Activated CD4-positive, alpha-beta T cell treated with anti-CD3 and anti-CD28 coated beads, Interleukin-2, amount 50 U/mL, for 24 hours (primary cell): ENCODE measurements at places on chromosomes 12 and 14.
A peak's percentile ranks its signal among the peaks of the same experiment; 100 is the strongest.

DNA sequence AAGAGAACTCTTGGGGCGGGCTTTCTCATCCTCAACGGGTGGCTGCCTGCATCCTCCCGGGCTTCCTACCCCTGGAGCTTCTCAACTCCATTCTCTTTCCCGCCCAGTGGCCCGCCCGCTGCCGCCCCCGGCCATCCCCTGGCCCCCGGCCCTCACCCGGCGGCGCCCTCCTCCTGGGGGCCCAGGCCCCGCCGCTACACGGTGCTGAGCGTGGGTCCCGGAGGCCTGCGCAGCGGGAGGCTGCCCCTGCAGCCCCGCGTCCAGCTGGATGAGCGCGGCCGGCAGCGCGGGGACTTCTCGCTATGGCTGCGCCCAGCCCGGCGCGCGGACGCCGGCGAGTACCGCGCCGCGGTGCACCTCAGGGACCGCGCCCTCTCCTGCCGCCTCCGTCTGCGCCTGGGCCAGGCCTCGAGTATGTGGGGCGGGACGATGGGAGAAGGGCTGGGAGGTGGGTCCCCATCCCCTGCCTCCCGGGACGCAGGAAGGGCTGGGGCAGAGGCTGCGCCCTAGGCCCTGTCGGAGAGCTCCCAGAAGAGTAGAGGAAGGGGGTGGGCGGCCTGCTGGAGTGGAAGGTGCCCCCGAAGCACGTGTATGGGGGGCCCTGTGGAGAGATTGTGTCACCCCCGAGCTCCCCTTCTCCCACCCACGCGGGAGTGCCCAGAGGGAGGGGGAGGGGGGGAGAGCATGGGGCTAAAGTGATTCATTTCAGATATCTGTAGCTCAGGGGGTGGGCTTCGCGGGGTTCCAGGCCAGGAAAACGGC lies 1.5 kb downstream of the LAG3 start:
- DNase-seq: no peak

GRCh38 chr12:24393071-24393470 lies 443.6 kb upstream of the SOX5 start:
- DNase-seq: no peak

DNA sequence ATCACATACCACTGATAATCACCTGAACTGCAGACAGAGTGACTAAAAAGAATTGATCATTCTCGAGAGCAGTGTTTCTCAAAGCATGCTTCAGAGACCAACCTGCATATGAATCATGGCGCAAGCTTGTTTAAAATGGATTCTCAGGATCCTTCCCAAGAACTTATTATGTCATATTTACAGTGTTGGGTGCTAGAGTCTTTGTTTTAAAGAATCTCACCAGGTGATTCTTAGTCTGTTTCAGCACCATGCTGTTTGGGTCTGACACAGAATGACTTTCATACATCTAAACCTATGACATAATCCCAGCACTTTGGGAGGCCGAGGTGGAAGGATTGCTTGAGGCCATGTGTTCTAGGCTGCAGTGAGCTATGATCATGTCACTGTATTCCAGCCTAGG lies 31.3 kb upstream of the SSPN start:
- DNase-seq: no peak

DNA sequence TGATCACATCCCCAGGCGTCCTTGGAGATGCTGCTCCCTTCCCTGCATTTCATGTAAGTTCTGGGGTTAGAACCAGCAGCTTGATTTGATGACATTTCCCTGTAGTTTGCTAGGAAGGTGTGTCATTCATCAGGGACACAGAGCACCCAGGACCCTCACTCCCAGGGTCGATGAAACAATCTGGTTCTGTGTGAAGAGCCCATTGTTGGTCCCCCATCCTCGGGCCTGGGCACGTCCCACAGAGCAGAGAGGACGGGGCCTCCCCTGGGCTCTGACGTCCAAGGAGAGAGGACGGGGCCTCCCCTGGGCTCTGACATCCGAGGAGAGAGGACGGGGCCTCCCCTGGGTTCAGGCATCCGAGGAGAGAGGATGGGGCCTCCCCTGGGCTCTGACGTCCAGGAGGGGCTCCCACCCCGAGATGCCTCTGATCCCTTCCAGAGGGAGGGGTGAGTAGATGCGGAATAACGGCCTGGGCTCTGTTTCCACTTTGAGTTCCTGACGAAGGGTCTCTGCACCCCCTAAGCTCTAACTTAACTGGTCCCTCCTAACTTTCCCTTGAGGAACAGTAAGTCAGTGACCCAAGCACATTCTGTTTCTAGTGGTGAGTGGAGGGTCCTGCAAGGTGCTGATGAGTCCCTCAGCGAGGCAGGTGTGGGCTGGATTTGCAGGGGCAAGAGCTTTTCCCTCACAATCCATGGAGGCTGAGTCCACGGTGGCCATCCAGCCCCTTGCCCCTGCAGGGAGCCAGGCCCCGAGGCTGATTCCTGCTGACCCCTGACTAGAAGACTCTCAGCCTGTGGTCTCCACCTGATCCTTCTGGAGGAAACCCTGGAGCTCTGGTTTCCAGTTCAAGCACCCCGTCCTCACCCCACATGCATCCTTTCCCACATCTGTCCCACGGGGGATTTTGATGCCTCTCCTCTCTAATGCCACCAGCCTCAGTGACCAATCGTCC lies 35.5 kb upstream of the SFSWAP start:
- DNase-seq: no peak

DNA sequence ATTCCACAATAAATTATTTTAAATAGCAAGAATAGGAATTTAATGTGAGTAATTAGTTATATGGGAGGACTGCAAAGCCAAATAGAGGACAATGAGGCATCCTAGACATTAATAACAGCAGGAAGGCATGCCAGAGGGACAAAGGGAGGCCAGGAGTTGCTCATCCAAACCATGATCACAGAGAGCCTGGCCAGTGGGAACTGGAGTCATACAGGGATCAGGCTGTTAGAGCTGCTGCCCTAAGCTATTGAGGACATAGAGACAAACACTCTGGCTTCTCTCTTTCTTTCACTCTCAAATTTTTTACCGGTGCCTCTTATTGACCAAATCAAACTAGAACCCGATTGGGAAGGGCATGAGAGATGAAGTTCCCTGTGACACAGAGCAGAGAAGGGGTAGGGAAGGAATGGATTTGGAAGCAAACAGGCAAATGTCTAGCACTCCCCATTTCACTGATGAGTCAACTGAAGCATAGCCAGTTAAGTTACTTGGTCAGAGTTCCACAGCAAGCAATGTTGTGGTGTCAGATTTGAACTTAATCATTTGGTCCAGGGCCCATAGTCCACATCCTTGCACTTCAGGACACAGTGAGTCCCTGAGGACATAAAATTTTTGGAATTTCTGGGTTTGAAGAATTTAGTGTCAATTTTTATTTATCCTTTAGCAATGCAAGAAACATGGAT lies 17.9 kb upstream of the CFAP54 start:
- no peak for DNase-seq

- DNase-seq: no peak
Measured at GRCh38 chr12:104309446-104309993, 6.0 kb downstream of the EID3 start.

DNA sequence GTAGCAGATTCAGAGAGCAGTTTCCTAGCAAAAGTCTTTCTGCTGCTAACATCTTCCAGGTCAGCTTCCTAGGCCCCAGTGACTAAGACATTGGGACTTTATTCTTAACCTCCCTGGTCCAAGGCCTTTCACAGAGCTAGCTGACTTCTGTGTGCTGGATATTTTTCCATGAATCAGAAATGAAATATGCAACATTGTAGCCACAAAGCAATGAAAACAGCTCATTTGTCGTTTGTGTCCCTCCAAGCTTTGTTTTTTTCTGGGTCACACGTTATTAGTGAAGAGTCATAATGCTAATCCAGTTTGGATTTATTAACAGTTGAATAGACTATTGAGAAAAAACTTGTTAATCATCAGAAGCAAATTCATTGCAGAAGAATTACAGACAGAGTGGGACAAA lies 82.4 kb downstream of the ARF6 start:
- no peak for DNase-seq

GRCh38 chr12:68641138-68641537 lies 30.4 kb downstream of the RAP1B start:
- DNase-seq: peak; percentile 65

GRCh38 chr12:9851050-9851449 lies 18.1 kb downstream of the CLEC2B start:
- DNase-seq: no peak

DNA sequence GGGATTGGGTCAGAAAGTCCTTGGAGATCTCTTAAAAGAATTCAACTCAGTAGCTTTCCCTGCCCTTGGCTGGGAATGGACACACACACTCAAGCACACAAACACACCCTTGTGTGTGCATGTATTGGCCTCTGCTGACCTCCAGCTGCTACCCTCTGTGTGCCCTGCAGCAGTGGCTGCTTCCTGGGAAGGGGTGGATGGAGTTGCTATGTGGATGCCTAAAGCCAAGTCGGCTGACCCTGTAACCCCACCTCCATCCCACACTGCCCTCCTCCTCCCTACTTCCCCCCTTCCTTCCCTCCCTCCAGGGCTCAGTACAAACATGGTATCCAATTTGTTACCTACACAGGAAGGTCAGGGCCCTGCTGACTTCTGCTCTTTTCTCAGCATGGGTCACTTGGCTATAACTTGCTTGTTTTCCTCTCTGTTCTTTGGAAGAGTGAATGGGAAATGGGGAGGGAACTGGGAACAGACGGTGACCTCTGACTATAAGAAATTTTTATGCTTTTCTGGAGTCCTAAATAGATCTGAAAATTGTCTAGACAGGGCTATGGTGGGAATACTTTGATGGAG lies 351.6 kb upstream of the TBX3 start:
- no peak for DNase-seq

DNA sequence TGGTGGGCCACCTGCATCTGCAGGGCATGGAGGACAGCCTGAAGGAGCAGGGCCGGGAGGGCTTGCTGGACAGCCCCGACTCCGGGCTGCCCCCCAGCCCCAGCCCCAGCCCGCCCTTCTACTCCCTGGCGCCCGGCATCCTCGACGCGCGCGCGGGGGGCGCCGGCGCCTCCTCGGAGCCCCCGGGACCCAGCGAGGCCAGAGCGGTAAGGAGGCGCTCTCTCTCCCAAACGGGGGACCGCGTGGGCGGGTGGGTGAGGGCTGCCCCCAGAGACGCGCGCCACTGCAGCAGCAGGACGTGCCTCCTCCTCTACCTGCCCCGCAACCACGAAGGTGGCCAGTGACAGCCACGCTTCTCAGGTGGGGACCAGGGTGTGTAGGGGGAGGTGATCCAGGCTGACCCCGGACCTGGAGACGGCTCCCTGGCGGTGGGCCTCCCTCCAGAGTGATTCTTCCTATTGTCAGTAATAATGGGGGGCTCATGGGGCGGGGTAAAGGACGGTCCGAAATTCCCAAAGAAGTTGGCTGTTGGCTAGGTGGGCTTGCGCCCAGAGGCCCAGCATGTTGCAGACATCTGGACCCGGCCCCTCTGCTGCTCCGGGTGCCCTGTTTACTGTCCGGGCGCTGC lies 652 bp downstream of the RFLNA start:
- no peak for DNase-seq

DNA sequence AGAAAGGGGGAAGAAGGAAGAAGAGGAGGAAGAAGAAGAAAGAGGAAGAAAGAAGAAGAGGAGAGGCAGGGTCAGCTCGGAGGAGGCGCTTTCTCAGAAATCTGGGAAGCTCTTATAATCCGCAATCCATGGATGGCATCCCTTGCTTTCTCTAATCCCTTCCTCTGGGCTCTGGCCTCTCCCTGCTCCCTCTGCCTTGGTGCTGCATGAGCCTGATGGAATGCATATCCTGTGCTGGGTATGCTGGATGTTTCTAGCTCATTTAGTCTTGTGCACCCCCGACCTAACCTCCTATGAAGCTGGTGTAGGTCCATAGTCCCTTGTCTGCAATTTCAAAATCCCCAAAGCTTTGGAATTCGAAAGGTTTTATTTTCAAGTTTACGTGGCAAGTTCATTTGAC lies 94.2 kb upstream of the MYL2 start:
- DNase-seq: no peak

GRCh38 chr12:75478116-75478794 lies 2.3 kb upstream of the GLIPR1 start:
- DNase-seq: peak; percentile 51

DNA sequence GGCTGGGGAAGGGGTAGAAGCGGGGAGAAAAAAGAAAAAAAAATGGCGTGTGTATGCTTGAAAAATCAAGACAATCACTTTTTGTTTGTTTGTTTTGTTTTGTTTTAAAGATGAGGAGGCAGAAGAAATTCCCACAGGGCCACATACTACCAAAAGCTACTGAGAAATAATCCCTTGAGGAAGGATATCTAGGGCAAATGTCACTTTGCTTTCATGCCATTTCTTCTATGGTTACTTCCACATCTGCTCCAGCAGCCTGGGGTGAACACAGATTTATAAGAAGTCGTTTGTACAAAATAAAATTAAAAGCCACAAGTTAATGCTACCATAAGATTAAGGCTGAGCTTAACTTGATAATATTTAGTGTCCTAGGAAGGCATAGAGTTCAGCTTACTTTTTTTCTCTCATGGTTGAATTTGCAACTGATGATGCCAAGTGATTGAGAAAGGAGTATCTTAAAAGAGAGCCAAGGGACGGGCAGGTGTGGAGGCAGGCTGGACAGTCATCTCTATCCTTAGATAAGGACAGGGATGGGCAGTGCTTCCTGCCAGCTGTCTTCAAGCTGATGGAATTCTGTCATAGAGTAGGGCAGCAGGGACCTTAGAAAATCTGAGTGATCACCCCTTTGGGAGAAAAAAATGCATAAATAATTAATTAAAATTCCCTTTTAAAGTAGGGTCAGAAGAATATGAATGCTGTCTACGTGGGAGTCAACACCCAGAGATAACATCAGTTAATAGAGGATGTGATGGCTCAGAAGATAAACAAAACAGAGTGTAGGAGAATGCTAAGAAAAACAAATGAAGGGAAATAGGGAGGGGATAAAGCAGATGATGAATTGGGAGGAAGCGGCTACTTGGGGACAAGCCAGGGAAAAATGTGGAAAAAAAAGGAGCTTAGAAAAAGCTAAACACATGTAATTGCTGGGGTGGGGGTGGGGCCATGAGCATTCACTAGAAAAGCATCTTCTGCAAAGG lies 57.1 kb downstream of the DYRK2 start:
- DNase-seq: no peak

GRCh38 chr14:67515386-67516079 lies 17.6 kb upstream of the PLEKHH1 start:
- no peak for DNase-seq

DNA sequence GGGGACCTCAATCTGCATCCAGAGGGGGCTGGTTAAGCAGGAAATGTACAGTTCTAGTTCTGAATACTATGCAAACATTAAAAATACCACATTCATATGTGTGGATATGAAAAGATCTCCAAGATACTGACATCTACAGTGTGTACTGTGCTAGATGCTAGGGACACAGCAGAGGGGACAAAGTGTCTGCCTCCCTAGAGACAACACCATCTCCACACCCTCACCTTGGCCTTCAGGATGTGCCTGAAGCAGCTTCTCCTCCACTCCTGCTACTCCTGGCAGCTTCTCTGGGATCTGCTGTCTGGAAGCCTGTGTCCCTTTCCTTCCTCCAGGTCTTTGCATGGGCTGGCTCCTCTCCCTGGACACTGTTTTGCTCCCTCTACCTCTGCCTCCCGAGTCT lies 10.7 kb upstream of the SRSF9 start:
- DNase-seq: no peak

- DNase-seq: no peak
Measured at GRCh38 chr14:104879201-104879982, 14.3 kb downstream of the CEP170B start.
